ENCODE measurements at places on chromosomes 16 and 17.

DNA sequence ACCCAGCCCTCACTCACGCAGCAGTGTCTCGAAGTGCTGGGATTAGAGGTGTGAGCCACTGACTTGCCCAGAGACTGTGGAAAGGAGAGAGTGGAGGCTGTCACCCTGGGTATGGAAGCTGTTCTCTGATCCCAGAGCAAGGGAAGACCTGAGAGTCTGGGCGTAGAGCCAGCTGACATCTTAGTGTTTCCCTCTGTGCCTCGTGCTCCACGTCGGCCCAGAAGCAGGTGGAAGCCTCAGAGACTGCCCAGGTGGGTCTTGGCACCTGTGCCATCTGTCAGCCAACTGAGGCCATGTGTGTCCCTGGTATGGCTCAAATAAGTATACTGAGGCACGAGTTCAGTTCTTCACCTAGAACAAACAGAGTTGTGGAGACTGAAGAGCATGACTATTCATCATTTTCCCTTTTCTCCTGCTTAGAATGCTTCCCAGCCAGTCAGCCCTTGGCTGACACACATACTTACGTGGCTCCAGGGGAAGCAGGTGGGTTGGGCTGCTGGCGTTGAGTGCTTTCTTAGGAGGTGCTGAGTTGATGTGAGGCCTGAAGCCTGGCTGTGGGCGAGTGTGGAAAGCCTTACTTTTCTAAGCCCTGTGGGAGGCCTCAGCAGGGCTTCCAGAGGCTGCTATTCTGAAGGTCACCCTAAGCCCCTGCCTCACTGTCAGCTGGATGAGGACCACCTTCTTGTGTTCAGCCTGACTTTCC is 8.1 kb downstream of the CTRL start:
- no peak for DNase-seq

DNA sequence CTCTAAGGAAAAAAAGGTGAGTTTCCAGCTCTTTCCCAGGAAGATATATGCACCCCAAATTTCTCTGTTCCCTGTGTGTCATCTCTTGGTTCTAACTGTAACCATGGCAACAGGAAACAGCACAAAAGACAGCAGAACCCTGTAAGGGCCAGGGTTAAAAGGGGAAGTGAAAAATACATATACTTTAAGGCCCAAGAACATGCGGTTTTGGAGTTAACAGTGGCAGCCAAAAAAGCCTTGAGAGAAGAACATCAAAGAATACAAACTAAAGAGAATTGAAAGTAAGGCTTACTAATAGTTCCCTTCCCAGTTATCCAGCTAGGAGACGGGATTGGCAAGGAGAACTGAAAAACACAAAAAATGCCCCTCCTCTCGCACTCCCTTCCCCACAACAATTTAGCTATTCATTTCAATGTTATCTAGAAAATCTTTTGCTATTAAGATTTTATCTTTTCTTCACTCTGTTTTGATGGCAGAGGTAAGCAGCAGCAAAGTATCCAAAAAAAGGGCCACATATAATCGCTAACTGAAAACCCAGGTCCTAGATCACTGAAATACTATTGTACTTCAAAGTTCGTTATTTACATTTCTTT is 1.5 kb downstream of the SPOP start:
- DNase-seq: no peak

GRCh38 chr17:79048826-79049755 is 25.1 kb downstream of the C1QTNF1 start:
- DNase-seq: no peak

- DNase-seq: no peak
These were observed 3.5 kb downstream of the FMNL1 start for GRCh38 chr17:45225051-45225700.

GRCh38 chr17:49566668-49567071 is 9.0 kb upstream of the NXPH3 start:
- no peak for DNase-seq

GRCh38 chr16:66706506-66706880 is 9.9 kb upstream of the CMTM4 start:
- DNase-seq: no peak

- DNase-seq: no peak
These were observed 614.4 kb downstream of the CDH11 start for GRCh38 chr16:64507240-64508024.

- no peak for DNase-seq
These were observed 1.0 kb upstream of the GLG1 start for GRCh38 chr16:74607962-74608356.

DNA sequence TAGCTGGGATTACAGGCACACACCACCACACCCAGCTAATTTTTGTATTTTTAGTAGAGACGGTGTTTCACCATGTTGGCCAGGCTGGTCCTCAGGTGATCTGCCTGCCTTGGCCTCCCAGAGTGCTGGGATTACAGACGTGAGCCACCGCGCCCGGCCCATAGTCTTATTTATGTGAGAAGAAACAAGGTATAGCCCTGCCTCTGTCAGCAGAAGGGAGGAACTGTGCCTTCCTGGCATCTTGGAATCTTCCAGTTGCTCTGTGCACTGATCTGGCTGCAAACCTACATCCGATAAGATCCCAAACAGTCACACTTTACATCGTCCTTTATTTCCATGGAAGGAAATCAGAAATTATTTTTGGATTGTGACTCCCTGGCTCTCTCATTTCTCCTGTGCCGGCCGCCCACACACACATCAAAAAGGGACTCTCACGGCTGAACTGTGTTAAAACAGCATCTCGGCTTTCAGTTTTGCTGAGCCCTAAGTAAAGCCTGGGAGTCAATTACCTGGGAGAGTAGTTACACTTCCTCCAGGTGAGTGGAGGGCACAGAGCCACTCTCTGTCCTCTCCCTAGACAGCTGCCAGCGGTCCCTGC is 23.3 kb downstream of the WIPI1 start:
- DNase-seq: no peak

DNA sequence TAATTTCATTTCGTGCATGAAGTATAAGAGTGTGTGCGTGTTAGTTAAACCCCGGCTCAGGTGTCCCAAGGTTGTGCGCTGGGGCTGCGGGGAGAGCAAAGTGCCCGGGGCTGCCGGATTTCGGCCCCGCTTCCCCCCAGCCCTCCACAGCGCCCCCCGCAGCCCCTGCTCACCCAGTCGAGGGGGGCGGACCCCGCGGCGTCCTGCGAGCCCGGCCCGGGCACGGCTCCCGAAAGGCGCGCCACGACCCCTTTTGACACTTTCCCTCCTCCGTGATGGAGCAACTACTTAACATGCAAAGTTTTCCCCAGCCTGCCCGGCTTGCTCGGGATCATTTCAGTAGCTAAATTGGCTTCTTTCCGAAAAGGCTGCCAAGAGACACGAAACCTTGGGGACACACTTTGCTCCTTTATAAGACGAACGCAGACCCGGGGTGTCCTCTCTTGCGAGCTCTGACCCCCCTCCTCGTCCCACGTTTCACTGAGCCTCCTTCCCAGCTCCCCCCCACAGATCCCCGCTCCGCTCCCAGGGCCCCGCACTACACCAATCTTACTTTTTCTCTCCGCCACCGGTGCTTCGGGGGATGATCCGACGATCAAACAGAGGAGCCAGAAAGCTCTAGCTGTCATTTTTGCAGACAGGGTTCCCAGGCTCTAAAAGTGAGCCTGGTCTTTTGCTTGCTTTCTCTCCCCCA is 552 bp downstream of the C17orf58 start:
- no peak for DNase-seq

GRCh38 chr17:62737513-62737912 is 70.6 kb downstream of the MARCHF10 start:
- no peak for DNase-seq

DNA sequence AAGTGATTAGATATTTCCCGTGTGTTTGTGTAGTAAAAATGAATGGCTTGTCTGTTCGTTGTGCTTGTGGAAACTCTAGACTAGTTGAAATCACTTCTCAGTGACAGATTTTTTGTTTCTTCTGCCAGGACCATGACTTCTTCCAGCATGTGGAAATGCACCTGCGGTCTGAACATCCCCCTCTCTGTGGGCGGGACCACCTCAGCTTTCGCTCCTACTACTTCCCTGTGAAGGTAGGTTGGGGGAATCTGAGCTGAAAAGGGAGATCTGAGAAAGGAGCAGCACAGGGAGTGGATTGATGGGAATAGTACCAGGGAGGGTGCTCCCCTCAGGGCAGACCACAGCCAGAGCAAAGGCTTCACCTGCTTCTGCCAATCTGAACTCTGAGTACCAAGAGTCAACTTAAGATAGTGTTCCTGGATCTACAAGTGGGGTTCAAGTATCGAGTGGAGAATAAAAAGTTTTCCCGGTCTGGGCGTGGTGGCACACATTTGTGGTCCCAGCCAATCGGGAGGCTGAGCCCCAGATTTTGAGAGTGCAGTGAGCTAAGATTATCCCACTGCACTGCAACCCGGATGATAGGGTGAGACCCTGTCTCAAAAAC is 47.5 kb downstream of the SF3B3 start:
- DNase-seq: no peak

GRCh38 chr16:4785758-4786433 is 2.2 kb downstream of the SEPTIN12 start:
- DNase-seq: no peak

DNA sequence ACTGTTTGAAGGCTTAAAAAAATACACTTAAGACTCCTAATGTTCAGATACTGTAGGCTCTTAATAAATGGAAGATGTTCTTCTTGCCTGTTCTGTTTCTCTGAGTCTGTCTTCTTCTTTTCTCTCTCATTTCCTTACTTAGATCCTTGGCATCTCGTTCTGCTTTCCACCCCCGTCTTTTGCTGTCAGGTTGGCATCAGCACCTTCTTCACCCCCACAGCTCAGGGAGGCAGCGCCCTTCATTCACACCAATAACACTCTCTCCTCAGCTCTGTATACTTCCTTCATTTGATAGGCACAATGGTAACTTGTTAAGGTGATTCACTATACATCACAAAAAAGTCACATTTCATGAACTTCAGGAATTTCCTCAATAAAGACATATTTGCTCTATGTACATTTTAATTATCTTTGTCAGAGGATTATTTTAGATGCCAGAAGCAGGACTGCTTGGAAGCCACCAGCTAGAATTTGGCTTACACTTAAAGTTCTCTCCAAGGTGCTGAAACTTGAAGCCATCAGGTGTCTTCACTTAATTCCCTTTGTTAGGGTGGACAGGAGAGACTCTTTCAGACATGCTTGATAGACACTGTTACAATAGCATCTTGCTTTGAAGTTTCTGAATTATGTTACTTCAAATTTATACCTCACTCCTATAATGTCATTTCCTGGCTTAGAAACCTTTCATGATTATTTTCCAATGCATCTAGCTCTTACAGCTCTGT is 670.1 kb upstream of the C16orf82 start:
- no peak for DNase-seq

DNA sequence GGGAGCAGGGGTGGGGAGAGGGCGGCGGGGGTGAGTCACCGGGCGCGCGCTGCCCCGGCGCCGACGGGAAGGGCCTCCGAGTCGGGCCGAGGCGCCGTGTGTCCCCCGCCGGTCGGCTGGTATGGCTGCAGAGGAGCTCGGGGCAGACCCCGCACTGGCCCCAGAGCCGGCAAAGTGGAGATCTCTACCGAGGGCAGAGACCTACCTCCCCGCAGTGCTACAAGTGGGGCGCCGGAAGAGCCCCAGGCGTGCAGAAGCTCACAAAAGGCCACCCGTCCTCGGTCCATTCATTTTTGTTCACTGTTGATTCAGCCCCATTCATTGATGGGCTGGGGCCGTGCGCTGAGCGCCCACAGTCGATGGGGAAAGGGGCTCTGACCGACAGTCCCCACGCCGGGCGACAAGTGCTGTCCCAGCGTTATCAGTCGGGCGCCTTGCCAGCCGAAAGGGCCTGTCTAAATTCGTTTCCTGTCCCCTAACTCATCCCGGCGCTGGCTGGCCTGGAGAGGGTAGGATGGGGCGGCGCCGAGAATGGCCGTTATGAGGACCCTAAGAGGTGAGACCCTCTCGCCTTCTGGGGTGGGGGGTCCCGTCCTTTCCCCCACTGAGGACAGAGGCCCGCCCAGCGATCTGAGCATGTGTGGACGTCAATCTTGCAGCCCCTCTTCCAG is 709 bp upstream of the ENO3 start:
- peak; percentile 61 for DNase-seq

GRCh38 chr17:74478420-74479100 is 12.1 kb downstream of the CD300A start:
- DNase-seq: no peak

DNA sequence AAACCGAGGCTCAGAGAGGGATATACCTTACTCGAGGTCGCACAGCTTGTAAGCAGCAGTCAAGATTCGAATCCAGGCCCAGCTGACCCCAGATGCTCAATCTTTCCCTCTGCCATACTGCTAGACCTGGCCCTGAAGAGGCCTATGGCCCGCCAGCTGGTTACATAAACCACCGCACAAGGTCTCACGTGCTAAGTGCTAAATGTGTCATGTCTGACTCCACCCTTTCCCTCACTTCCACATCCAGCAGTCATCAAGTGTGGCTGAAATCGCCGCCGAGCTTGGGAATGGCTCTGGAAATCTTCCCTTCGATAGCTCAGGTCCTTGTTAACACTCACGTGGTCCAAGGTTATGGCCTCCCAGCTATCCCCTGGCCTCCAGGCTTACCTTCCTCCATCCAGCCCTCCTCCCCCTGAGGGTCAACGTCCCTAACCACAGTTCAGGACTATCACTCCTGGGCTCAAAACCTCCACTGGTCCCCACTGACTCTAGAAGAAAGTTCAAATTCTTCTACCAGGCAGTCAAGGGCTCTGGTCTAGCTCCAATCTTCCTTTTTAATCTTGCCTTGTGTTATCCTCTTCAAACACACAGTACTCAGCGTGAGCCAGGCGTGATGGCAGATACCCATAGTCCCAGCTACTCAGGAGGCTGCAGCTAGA is 3.5 kb downstream of the ZBTB4 start:
- no peak for DNase-seq

GRCh38 chr17:78972507-78973105 is 7.1 kb downstream of the LGALS3BP start:
- DNase-seq: no peak

DNA sequence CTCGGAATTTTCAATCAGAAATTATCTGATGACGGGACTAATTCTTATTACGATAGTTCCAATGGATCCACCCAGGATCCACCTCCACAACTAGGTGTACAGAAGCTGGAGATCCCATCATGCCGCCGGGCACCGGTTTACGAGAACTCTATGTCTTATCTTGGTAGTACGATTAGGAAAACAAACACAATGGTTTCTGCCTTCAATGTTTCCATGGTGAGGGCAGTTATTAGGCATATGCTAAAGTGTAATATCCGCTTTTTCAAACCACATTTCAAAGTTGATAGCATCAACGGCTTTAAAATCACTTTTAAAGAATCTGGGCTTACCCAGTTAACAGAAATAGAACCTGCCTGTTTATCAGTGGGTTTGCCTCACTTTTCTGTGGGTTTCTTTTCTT is 705.7 kb downstream of the MAF start:
- no peak for DNase-seq
